Putamen (tissue), 1 donor: ENCODE measurements at places on chromosomes 4 and X.

DNA sequence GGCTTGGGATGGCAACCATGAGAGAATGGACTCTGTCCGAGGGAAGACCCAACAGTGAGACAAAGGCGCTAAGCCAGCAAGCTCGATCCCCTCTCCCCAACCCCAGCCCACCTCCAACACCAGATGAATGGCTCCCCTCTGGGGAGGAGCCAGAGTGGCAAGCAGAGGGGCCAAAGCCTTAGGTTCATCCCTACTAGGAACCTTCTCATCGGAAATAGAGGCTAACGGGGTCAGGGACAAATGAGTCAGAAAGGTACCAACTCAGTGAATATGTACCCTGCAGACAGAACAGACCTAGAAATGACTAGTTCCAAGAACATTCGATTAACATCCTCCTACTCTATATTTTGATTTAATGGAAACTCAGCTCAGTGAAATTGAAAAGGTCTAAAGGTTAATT is 73.9 kb downstream of the NSG1 start:
- DNase-seq, result no peak

- no peak for DNase-seq
Measured at GRCh38 chr4:24910499-24910898, 2.3 kb downstream of the CCDC149 start.

GRCh38 chr4:173529477-173530325 is at the start of gene HAND2:
HAND2 (minus strand) TSS chr4:173530229; CDS start chr4:173529289, 940 bp downstream.
- DNase-seq, result no peak

DNA sequence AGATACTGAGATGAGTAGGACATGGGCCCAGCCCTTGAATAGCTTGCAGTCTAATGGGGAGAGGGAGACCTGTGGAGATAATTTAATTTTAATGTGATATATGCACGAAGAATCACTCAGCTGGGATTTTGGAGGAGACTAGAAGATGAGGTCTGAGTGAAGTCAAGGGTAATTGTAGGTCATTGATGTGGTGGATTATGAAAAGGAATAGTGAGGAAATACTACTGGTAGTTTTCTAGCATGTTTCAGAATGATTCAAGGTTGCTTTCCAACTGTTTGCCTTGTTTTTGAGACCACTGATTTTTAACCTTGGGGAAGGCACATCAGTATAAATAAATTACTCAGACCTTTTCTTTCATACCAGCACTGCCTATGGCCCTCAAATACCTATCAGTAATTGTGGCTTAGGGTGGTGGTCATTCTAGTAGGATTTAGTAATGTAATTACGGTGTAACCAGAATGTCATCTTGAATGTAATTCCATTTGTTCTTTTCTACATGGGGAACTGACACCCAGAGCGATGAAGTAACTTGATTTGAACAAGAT is 25.6 kb downstream of the PTTG2 start:
- DNase-seq, result no peak

DNA sequence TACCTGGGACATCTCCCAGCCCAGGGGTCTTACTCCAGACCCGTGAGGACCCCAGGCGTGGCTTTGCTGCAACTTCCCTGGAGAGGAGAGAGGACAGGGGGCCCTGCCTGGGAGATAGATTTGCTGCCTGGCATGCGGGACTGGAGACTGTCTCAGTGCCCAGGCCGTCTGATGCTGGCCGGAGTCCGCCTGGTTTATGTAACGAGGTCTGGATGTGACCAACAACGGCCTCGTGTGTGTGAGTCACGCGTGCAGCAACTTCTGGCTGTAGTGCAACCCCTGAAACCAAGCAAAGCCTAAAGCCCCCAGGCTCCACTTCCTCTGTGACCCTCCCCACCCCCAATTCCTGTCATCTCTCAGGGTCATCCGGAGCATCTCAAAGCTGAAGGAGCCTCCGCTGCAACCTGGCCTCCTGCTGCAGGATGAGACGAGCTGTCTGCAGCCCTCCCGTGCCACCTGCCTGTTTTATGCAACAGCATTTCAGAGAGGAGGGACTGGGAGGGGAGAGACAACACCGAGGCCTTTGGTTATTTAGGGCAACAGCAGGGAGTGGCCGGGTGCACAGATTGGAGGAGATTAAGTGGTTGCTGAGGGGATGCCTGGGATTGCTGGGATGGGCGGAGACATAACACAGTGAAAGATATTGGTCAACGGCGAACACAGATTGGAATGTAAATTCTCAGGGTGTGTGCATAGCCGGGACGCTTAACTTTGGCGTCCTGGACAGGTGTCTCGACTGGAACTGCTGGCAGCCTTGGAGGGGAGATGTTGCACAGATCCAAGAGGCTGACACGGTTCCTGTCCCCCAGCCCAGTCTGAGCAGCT is 16.0 kb downstream of the XG start:
- no peak for DNase-seq

DNA sequence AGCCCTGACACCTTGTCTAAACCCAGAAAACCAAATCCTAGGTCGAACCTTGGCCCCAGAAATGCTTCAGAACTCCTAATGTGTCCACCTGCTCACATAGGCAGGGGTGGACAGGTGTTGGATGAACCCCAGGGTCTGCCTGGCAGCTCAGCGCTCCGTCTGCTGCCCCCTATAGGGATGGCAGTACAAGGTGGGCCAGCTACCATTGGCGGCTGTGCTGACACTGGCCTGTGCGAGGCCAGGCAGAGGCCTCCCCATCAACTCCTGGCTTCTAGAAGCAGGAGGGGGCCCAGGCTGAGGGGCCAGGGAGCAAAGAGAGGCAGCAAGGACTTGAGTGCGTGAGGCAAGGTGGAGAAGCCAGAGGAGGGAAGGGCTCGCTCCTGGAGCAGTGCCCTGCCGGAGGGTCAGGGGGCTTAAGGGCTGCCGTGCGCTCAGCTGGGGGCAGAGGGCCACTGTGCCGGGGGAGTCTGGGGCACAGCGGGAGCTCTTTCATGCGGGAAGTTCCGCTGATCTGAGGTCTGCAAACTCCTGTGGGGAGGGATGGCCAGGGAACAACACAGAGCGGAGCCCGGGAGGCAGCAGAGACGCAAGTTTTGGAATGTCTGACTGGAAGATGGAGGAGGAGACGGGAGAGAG is 20.6 kb downstream of the CCNQ start:
- DNase-seq, result no peak

GRCh38 chr4:144507311-144508101 is 138.4 kb upstream of the HHIP start:
- DNase-seq, result no peak

GRCh38 chr4:152983774-152984411 is 47.8 kb downstream of the FHDC1 start:
- DNase-seq, result peak; percentile 66

DNA sequence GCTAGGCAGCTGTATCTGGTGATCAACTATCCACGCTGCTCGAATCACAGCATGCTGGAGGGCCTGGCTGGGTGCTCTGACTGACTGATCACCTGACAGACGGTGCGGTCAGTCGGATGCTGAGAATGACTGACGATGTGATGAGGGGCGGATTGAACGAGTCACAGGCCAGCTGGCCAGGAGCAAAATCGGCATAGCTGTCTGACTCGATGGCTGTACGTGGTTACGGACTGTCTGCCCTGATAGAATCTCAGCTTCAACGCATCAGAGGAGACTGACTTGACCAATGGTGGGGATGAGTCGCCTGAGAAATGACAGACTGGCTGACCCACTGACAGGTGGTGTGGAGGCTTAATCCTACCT is 1.0 kb upstream of the SUV39H1 start:
- no peak for DNase-seq

DNA sequence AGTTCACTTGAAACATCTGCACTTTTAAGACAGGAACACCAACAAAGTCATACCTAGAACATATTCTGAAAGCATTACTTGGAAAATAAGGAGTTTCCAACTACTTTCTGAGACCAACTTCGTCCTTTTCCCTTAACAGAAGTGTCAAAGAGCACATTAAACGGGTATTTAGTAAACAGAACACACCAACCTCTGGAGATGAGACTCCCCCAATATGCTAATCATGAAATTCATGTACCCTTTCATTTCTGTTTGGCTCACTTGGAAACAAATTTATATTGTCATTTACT is 69.2 kb downstream of the NOCT start:
- no peak for DNase-seq

DNA sequence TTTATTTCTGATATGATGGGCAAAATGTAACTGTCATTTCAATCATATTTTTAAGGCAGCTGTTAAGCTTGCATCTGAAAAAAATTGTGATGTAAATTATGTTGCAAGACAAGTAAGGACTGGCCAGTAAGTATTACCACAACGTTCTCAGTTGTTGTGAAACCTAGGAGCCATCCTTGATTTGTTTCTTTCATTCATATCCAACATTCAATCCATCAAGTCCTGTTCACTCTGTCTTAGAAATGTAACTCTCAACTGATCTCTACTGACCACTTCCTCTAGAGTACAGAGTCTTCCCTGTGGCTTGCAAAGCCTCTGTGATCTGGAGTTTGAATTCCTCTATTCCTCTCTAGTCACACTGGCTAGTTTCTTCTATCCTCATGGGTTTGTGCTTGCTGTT is 161.4 kb upstream of the MAD2L1 start:
- DNase-seq, result no peak

- DNase-seq, result no peak
Measured at GRCh38 chr4:184740980-184741391, 7.1 kb upstream of the CENPU start.

- no peak for DNase-seq
Measured at GRCh38 chr4:106967892-106968291, 68.2 kb downstream of the DKK2 start.

DNA sequence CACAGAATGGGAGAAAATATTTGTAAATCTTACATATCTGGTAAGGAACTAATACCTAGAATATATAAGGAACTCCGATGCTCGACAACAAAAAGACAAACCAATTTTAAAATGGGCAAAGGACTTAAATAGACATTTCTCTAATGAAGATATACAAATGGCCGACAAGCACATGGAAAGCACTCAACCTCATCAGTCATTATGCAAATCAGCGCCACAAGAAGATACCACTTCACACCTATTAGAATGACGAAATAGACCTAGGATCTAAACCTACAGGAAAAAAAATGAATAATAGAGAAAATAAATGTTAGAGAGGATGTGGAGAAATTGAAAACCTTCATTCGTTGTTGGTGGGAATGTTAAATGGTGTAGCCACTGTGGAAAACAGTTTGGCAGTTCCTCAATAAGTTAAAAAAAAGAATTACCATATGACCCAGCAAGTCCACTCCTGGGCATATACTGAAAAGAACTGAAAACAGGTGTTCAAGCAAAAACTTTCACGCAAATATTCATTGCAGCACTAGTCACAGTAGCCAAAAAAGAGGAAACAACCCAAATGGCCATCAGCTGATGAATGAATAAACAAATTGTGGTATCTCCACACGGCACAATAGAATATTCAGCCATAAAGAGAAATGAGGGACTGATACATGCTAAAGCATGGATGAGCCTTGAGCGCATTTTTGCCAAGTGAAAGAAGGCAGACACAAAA is 57.3 kb upstream of the WDR19 start:
- no peak for DNase-seq

GRCh38 chr4:68797618-68798017 is 18.2 kb upstream of the UGT2B10 start:
- no peak for DNase-seq

GRCh38 chr4:174282836-174283506 is 496 bp downstream of the FBXO8 start:
- DNase-seq, result peak; percentile 94

DNA sequence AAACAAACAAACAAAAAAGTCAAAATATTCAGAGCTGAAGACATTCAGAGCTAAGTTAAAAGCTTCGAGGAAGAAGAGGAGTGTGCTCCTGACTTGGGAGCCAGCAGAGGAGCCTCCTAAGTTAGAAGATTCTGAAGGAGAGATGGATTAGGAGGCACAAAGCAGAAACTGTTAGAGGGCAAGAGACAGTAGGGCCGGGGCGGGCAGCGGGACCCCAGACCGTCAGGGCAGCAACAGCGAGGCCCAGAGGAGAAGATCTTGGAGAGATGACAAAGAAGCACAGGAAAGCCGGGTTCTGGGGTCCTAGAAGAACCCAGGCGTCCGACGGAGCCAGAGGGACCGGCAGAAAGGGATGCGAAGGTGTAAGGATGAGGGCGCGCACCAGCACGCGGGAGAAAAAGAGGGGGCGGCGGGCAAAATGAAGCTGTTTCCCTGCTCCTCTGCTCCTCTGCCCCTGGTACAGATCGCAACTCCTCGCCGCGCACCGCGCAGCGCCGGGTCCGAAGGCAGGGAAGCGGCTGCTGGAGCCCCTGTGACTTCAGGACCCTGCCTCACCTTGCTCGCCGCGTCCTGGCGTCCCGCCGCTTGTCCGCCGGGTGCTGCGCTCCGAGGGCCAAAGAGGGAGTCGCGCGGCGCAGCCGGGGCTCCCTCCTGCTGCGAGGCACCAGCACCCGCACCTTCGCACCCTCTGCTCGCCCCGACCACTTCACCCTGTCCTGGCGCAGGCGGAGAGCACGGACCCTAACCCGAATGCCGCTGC is 477 bp downstream of the KLHL13 start:
- no peak for DNase-seq

- no peak for DNase-seq
Measured at GRCh38 chr4:182194091-182194824, 48.9 kb upstream of the TENM3 start.
